ENCODE measurements at places on chromosomes 13 and 19.

- DNase-seq = no peak
Observed at GRCh38 chr19:10846500-10847202, 1.6 kb upstream of the C19orf38 start.

GRCh38 chr19:35899547-35900214 lies 659 bp downstream of the NFKBID start:
- DNase-seq = peak; percentile 77

DNA sequence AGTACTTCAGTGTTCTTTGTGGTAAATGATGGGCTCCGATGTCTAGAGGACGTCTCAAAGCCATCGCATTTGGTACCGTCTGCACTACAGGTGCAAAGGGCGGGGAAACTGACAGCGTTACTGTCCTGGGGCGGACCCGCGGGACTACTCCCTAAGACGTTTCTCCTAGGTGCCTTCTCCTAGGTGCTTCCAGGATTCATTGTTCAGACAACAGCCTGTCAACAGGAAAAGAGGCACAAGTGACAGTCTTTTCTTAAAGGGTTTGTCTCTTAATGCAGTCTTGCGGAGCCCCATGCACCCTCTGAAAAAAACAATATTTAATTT lies 1.4 kb downstream of the SERTM1 start:
- DNase-seq = no peak

DNA sequence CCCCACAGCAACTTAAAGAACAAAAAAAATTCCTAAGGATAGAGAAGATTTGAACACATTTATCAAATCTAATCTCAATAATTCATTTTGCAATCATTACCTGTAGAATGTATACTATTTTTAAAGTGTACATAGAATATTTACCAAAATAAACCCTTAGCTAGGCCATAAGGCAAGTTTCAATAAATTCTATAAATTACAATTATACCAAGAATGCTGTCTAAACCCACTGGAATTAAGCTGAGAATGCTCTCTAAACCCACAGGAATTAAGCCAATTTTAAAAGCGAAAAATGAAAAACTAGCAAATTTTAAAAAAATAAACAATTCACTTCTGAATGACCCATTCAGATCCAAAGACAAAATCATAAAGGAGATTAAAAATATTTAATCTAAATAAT lies 540.4 kb upstream of the NBEA start:
- DNase-seq = no peak

DNA sequence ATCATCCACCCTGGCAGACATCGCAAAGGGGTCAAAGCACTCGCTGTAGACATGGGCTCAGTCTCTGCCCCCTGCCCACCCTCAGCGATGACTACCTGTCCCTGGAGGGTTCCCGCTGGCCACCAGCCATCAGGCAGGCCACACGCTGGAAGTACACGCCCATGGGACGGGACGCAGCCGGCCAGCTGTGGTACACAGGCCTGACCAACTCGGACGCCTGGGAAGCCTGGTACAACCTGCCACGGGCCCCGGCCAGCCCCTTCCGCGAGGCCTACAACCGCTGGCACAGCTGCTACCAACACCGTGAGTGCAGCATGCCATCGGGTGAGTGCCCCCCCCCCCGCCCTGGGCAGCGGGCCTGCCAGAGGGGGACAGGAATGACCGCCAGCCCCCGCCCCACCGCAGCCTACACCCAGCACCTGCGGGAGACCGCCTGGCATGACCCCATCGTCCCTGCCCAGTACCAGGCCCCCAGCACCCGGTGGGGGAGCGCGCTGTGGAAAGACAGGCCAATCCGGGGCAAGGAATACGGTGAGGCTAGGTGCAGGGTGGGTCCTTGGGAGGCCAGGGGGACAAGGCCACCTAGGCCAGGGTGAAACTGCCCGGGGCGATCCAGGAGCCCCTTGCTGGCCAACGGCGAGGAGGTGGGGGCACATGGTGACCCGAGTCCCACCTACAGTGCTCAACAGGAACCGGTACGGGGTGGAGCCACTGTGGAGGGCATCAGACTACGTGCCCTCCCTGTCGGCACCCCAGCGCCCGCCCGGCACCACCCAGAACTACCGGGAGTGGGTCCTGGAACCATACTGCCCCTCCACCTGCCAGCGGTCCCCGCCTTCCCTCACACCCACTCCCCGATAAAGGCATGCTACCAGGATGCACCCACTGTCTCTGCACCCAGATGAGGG lies 4.4 kb downstream of the TEKTIP1 start:
- no peak for DNase-seq

- no peak for DNase-seq
Observed at GRCh38 chr13:109719962-109720646, 66.3 kb downstream of the IRS2 start.

- DNase-seq = no peak
Observed at GRCh38 chr13:49336655-49337054, 88.9 kb downstream of the CDADC1 start.

GRCh38 chr13:80906860-80907259 lies 565.9 kb upstream of the SPRY2 start:
- DNase-seq = no peak

DNA sequence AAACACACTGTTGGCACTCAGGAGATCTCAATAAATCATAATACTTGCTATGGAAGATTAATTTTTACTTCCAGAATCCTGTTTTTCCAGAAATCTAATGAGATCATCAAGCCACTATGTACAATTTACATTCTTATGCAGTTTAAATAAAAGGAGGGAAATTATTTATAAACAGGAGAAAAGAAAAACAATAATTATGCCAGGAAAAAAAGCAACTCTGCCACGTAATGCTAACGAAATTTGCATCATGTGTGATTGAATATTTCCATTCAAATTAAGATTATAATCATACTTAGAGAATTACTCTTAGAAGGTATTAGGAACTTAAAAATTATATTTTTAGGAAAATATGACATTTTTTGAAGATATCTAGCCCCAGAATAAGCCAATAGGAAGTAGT lies 13.0 kb downstream of the FAM124A start:
- no peak for DNase-seq

GRCh38 chr19:48724796-48725753 lies 5.5 kb upstream of the MAMSTR start:
- peak; percentile 96 for DNase-seq

GRCh38 chr19:7442423-7442822 lies 46.4 kb downstream of the PEX11G start:
- peak; percentile 13 for DNase-seq

DNA sequence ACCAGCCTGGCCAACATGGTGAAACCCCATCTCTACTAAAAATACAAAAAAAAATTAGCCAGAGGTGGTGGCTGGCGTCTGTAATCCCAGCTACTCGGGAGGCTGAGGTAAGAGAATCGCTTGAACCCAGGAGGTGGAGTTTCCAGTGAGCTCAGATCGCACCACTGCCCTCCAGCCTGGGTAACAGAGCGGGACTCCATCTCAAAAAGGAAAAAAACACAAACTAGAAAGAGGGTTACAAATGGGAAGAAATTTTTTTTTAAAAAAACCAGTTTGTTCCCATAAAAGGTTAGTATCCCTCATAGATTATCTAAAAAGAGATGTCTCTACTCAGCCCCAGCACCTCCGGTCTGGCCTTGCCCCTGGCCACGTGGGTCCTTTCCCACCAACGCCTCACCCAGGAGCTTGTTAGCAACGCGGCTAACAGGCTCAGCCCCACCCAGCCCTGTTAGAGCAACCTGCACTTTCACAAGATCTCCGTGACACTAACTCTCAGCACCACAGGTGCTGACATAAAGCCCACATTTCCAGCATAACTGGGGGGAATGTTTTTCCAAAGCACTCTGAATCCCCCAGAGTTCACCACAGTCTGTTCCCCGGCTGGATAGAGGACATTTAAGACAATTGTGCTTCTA lies 4.3 kb downstream of the DMKN start:
- DNase-seq = no peak

- no peak for DNase-seq
Observed at GRCh38 chr13:86757236-86757978, 913.8 kb upstream of the SLITRK5 start.

GRCh38 chr19:41356984-41357739 lies 3.4 kb upstream of the TGFB1 start:
- DNase-seq = no peak

DNA sequence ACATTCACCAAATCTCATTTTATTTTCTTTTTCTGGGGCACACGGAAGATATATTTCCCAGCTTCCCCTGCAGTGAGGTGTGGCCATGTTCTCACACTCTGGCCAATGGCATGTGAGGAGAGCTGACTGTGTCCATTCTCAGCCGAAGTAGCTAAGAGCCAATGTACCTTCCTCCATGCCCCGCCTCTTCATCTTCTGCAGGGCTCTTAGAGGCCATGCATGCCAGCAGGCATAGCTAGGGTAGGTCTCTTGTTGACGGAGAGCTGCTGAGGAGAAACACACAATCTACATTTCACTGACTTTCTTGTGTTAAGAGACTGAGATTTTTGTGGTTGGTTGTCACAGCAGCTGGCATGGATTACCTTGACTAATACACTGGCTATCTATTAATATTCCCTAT lies 9.8 kb upstream of the MICU2 start:
- no peak for DNase-seq

DNA sequence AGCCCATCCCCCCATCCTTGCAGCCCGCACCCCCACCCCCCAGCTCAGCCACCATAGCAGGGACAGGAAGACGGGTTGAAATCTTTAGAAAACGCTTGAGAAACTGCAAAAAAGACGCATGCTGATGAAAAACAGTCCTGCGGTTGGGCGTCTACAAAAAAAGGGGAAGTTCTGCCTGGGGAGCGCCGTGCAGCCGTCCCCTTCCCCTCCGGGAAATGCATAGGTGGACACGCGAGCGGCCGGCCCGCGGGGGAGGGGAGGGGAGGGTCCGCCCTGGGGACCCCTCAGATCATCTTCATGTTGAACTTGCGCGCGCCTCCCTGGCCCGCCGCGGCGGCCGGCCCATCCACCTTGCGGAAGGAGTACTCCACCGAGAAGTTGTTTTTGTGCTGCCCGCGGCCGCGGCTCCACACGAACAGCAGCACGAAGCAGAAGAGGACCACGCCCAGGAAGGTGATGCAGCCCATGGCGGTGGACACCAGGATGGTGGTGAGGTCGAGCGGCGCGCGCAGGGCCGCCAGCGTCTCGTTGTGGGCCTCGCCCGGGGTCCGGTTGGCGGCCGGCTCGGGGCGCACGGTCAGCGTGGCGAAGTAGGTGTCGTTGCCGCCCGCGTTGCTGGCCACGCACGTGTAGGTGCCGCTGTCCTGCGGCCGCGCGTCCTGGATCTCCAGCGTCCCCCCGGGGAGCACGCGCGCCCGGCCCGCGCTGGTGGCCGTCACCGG lies 7.9 kb upstream of the PEAK3 start:
- DNase-seq = no peak
